ENCODE measurements at places on chromosomes 1 and 21. TPM values are rescaled to one million over a fixed set of nuclear protein-coding genes. Genes with fewer than 3 reads are reported as not detected.
A peak's percentile ranks its signal among the peaks of the same experiment; 100 is the strongest.

The DPT gene
- total RNA-seq = 31.7 TPM

The TFF3 gene
- total RNA-seq = 29.6 TPM

The CCDC181 gene
- 7.5 TPM for total RNA-seq

The PDXK gene
- 49.6 TPM for total RNA-seq

The RNF115 gene
- 13.9 TPM for total RNA-seq

The MIER1 gene
- 33.2 TPM for total RNA-seq

The LCE2A gene
- not detected for total RNA-seq

The PGLYRP4 gene
- total RNA-seq = not detected

The RGS8 gene
- 0.12 TPM for total RNA-seq

The LRRC53 gene
- not detected for total RNA-seq

The SPRR5 gene
- not detected for total RNA-seq

The MYCL gene
- total RNA-seq = 2.2 TPM

- DNase-seq = no peak
Observed at GRCh38 chr1:6820899-6821298, 35.6 kb downstream of the CAMTA1 start.

- DNase-seq = no peak
Observed at GRCh38 chr21:41170859-41171609, 3.1 kb downstream of the BACE2 start.

GRCh38 chr1:75087278-75087677, 46.9 kb upstream of the LHX8 start:
- no peak for DNase-seq

DNA sequence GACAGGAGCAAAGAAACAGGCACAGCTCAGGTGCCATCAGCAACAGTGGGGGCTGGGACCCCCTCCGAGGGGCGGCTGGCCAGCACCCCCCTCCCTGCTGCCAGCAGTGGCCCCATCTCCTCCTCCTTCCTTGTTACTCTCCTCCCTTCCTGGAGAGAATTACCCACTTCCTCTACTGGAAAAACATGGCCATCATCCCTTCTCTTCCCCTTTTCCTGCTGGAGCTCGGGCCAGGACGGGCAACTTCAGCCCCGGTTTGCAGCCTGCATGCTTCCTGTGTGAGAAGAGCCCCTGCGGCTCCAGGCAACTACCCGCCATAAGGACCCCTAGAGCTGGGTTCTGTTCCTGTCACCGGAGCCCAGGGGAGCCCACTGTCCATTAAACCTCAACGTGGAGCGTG, 17.6 kb downstream of the MEGF6 start:
- DNase-seq = no peak

GRCh38 chr1:1421147-1421906, at the start of gene ANKRD65:
TSS of gene ANKRD65 (minus strand) at chr1:1421276. CDS start at chr1:1421005, 271 bp downstream.
- DNase-seq = no peak

DNA sequence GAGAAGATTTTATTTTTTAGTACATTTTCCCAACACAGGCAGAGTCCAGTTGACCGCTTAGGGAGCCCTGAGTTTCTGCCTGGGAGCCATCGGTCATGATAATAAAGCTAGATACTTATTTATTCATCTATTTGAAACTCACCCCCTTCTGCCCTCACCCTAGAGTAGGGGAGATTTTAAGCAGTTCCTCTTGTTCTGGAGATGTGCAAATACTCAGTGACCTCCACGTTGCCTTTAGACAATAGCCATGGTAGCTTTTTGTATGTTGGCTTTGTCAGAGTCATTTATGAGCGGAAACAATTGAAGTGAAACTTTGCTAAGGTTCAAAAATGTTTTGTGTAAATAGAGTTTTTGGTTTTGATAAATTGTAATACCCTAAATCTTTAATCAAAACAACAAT, 45.7 kb upstream of the PLPPR4 start:
- no peak for DNase-seq

- DNase-seq = no peak
Observed at GRCh38 chr1:41367288-41367642, 6.0 kb downstream of the FOXO6 start.

DNA sequence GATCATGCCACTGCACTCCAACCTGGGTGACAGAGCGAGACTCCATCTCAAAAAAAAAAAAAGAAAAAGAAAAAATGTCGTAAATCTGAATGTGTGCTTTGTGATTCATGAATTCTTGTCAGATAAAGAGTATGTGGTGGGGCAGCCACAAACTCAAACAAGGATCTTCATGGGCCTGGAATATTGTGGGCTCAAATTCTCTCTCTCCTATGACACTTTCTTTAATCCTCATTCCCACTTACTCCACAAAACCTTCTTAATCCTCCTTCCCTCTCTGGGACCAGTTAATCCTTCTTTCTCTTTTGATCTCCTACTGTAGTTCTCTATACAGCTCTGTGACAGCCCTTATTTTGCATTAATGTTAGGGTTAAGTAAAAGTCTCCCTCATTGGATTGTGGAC, 112.3 kb downstream of the AK5 start:
- no peak for DNase-seq

DNA sequence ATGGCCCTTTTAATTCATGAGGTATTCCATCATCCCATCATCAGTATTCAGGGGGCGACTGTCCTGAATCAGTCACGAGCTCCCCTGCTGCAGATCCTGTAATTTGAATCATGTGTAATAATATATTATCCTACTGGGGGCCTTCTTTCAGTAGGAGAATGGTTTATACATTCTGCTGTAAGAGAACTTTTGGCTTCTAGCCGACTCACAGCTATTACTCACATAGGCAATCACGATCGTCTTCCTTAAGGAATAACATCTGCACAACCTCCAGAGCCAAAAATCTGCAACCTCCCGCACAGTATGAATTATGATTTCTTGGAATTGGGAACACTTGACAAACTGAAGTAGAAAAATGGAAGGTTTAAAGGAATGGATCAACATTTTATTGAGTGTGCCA, 343.0 kb downstream of the USP25 start:
- DNase-seq = no peak

- DNase-seq = no peak
Observed at GRCh38 chr21:35814858-35815619, 245.3 kb downstream of the SETD4 start.

DNA sequence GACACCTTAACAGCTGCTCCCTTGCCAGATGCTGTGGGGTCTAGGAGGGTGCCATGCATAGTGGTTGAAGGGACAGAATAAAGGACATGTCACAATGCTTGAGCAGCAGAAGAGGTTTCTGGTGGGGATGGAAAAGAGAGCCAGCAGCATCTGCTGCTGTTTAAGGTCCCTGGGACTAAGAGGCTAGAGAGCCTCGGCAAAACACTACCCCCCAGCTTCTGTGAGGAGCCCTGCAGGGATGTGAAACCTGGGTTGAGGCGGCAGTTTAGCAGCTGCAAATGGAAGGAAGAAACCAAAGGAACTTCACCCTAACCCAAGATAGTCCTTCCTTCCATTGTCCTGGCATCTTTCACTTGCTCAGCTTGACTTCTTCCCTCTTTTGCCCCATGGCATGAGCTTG, 39.4 kb downstream of the PLXNA2 start:
- DNase-seq = no peak

DNA sequence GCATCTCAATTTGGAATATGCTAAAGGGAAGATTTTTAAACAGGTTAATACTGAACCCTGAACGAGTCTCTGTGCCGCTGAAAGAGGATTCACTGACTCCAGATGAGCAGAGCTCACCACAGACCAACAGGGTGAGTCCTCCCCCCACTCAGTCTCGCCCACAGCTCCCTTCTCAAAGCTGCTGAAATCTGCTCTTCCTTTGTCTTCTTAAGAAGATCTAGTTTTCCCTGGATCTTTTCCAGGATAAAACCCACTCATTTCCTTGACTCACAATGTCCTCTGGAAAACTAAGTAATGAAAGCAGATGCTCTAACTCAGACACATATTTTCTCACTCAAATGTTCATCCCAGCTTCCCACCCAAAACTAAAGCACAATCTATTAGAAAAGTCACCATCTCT, 447.0 kb upstream of the PKN2 start:
- no peak for DNase-seq

- DNase-seq = no peak
Observed at GRCh38 chr1:155942578-155943141, 1.2 kb downstream of the RXFP4 start.

DNA sequence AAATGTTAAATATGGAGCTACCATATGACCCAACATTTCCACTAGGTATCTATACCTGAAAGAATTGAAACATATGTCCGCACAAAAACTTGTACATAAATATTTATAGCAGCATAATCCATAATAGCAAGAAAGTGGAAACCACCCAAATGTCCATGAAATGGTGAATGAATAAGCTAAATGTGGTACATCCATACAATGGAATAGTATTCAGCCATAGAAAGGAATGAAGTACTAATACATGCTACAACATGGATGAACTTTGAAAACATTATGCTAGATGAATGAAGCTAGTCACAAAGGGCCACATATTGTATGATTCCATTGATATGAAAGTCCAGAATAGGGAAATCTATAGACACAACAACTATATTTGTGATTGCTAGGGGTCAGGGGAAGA, 20.0 kb upstream of the BLACAT1 start:
- DNase-seq = no peak

DNA sequence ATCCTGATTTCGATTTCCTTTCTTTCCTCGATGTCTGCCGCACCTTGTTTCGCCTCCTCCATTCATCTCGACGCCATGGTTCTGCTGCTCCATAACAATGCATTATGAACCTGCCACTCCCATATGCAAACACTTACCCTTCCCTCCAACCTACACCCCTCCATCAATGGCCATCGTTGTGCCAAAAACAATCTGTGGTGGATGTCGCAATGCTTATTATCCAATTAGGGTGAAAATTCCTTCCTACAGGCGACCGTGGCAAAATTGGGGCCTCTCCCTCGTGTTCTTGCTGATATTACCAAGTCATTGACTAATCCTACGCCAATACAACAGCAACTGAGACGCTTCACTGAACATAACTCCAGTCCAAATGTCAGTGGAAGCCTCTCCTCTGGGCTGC, 40.3 kb downstream of the CLEC20A start:
- no peak for DNase-seq

GRCh38 chr1:223859058-223859457, 13.3 kb upstream of the TP53BP2 start:
- DNase-seq = no peak

GRCh38 chr1:104402178-104402577, 652.5 kb downstream of the AMY1C start:
- no peak for DNase-seq

- no peak for DNase-seq
Observed at GRCh38 chr1:206715552-206716158, 30.9 kb downstream of the MAPKAPK2 start.

DNA sequence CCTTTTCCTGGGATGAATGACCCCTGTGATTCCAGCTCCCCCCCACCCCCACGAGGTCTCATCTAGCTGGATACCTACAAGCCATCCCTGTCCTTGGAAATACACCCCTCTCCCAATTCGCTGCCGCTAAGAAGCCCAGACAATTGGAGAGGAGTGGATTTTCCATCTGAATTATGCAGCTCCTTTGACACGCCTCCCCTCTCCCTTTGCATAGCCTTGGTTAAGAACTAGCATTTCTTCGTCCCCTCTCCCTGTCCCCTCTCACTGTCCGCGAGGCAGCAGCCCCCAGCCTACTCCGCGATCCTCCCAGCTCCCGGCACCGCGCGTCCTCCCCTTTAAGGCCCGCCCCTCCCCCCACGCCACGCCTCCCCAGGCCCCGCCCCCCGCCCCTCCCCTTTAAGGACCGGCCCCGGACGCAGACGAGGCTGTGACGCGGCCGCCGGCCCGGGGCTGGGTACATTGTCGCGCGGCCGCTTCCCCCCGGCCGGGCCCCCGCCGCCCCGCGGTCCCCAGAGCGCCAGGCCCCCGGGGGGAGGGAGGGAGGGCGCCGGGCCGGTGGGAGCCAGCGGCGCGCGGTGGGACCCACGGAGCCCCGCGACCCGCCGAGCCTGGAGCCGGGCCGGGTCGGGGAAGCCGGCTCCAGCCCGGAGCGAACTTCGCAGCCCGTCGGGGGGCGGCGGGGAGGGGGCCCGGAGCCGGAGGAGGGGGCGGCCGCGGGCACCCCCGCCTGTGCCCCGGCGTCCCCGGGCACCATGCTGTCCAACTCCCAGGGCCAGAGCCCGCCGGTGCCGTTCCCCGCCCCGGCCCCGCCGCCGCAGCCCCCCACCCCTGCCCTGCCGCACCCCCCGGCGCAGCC, at the start of gene MAPKAPK2:
TSS of gene MAPKAPK2 (plus strand) at position 428 of the 856 bp plus-strand sequence. CDS start at position 753, 325 bp downstream.
- DNase-seq = peak; percentile 83

DNA sequence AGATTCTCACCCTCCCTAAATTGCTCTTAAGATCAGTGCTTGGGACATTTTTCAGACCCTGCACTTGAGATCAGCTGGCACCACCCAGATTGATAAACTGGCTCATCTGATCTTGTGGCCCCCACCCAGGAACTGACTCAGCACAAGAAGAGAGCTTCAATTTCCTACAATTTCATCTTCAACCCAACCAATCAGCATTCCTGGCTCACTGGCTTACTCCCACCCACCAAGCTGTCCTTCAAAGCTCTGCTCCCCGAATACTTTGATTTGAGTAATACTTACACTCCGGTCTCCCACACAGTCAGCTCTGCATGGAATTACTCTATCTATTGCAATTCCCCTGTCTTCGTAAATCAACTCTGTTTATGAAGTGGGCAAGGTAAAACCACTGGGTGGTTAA, 461.9 kb upstream of the RGS18 start:
- DNase-seq = no peak

DNA sequence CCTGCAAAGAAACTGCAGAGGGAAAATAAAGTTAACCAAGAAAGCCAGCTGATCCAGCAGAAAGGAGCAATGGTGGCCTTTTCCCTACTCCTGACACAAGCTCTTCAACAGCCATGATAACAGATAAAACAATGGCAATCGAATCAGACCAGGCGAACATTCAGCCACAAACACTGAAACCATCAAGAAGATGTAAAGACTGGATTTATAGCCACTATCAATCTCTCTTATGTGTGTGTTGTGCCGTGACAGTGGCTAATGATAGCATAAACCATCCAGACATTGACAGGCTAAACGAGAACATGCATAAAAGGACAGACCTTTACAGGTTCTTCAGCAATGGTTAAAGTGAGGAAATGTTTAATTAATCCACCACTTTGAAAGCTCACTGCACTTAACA, 78.1 kb upstream of the RAB4A start:
- no peak for DNase-seq

- no peak for DNase-seq
Observed at GRCh38 chr1:155057104-155057503, 6.0 kb downstream of the ADAM15 start.

DNA sequence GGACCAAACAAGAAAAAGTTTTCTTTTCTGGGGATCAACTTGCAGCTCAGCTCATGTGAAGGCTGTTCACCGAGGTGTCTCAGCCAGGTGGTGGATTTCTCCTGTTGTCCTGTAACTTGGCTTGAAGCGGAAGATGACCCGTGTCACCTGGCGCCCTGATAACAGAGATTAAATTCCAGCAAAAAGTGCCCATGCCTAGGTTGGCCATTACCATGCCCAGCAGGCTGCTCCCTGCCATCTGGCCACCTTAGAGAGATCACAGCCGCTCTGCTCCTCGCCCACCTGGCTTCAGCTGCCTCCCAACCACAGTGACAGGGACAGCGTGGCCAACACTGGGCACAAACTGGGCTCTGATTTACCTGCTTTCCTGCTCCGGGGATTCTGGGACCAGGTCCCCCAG, 149.5 kb downstream of the ZBTB18 start:
- no peak for DNase-seq

- DNase-seq = no peak
Observed at GRCh38 chr1:212981571-212982328, 31.4 kb downstream of the VASH2 start.
